Upper lobe of right lung (tissue), 1 donor: ENCODE measurements at places on chromosomes 7 and 10. TPM values are rescaled to one million over a fixed set of nuclear protein-coding genes. Genes with fewer than 3 reads are reported as not detected.

FLNC gene
- 7.7 TPM for total RNA-seq

GRIFIN gene
- total RNA-seq: not detected

DNA sequence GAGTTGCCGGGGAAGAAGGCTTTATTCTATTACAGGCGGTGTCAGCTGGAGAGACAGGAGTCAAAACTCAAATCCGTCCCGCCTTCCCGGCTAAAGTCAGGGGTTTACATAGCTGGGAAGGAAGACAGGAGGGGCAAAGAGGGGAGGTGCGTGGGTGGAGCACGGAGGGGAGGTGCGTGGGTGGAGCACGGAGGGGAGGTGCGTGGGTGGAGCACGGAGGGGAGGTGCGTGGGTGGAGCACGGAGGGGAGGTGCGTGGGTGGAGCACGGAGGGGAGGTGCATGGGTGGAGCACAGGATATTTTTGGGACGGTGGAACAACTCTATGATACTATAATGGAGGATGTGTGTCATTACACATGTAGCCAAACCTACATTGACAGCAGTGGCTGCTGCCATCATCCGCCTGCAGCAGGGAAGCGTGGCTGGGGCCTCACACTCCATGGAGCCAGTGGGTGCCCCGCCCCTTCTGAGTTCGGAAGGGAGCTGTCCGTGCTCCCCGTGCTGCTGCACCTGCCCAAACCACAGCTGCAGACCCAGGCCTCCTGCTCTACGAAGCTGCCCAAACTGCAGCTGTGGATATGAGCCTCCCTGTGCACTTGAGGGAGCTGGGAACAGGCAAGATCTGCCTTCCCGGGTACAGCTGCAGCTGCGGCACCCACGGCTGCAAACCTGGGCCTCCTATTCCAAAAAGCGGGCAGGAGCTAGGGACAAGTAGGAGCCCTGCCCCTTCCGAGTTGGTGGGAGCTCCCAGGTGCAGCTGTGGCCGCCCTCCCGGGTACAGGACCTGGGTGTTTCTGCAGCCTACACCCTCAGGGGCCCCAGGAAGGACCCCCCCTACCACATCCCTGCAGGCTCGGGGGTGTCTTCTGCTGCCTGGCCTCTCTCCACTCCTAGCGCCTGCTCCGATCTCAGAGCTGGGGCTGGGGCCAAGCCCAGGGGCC, 119.4 kb downstream of the DYNC2I1 start:
- H3K4me3 ChIP-seq: no peak overlapping the region
- peaks cover 9% of the 10 kb centered on the region for H3K4me1 ChIP-seq
- no peaks in the 10 kb centered on the region for H3K27me3 ChIP-seq
- no peaks in the 10 kb centered on the region for H3K36me3 ChIP-seq
- DNase-seq: no peak
- no peak overlapping the region for H3K27ac ChIP-seq

DNA sequence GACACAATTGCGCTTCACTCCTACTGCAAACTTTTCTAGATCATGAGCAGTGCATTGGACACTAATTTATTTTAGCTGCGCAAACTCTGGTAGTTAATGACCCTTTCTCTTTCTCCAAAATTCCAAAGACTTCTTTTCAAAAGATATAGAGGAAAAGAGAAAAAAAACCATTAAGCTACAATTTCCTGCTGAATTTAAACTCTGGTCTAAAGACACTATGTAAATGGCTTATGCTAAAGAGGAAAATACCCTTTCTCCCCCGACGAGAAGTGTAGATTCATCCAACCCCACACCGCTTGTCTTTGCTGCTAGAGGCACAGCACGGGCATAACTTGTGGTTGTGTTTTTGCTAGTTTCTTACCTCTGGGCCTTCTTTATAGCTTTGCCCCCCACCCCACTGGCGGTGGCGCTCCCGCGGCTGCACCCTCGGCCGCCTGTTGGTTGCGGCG, 84.1 kb downstream of the SNX10 start:
- H3K36me3 ChIP-seq: no peaks in the 10 kb centered on the region
- peaks cover 6% of the 10 kb centered on the region for H3K4me1 ChIP-seq
- no peak for DNase-seq
- peak overlapping the region; percentile 51 for H3K4me3 ChIP-seq
- H3K27me3 ChIP-seq: peaks cover 41% of the 10 kb centered on the region

DNA sequence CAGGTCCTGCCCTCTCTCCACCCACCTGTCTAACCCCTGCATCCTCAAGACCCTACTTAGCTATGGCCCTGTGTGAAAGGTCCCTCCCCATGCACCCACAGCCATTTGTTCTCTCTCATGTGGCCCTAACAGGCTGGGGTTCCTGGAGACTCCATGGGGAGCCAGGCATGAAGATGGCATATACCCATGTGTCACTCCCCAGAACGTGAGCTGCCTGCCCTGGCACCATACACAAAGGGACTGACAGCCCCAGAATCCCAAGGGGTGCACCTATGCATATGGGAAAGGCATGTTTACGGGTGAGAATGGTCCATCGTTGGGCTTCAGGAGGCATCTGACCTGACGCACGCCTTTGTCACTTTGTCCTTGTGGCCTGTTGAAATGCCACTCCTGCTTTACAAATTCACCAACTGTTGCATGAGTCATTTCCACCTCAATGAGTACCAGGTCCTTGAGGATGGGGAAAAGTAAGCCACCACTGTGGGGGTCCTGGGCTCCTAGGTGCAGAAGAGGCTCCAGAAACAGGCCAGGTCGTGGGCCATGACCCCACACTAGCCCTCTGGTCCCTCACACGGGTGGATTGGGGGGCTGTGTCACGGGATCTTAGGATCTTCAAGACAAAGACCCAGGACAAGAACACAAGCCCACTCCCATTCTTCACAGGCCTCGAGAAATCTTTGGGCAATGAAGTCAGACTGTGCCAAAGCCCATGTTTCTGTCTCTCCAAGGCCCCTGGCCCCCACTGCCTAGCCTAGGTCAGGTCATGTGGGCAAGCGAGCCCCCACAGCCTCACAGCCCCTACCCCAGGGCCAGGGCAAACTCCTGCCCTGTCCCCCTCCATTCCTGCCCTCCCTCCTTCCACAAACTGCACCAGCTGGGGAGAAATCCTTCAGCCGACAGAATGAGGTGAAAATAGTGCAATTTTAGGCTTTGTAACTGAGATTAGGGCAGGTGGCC, 8.6 kb downstream of the GPRIN2 start:
- H3K27ac ChIP-seq: peak overlapping the region; percentile 13
- no peaks in the 10 kb centered on the region for H3K36me3 ChIP-seq
- no peak overlapping the region for H3K4me3 ChIP-seq
- H3K4me1 ChIP-seq: peaks cover 4% of the 10 kb centered on the region
- H3K27me3 ChIP-seq: no peaks in the 10 kb centered on the region
- no peak for DNase-seq

BTRC gene
- total RNA-seq: 18.2 TPM

- DNase-seq: no peak
- no peak overlapping the region for H3K4me3 ChIP-seq
- peaks cover 9% of the 10 kb centered on the region for H3K4me1 ChIP-seq
- H3K36me3 ChIP-seq: no peaks in the 10 kb centered on the region
These were observed 40.6 kb downstream of the AKR1B15 start for GRCh38 chr7:134589491-134589941.

- no peaks in the 10 kb centered on the region for H3K4me1 ChIP-seq
- no peaks in the 10 kb centered on the region for H3K27me3 ChIP-seq
- H3K27ac ChIP-seq: no peak overlapping the region
- peak; percentile 21 for DNase-seq
- no peaks in the 10 kb centered on the region for H3K36me3 ChIP-seq
These were observed 42.1 kb downstream of the NEURL1 start for GRCh38 chr10:103535595-103535994.

- H3K4me3 ChIP-seq: no peak overlapping the region
- no peak for DNase-seq
- no peaks in the 10 kb centered on the region for H3K36me3 ChIP-seq
- peak overlapping the region; percentile 51 for H3K27ac ChIP-seq
These were observed 926.4 kb downstream of the LRMDA start for GRCh38 chr10:76357726-76358415.

GJD4 gene
- total RNA-seq: not detected

DNA sequence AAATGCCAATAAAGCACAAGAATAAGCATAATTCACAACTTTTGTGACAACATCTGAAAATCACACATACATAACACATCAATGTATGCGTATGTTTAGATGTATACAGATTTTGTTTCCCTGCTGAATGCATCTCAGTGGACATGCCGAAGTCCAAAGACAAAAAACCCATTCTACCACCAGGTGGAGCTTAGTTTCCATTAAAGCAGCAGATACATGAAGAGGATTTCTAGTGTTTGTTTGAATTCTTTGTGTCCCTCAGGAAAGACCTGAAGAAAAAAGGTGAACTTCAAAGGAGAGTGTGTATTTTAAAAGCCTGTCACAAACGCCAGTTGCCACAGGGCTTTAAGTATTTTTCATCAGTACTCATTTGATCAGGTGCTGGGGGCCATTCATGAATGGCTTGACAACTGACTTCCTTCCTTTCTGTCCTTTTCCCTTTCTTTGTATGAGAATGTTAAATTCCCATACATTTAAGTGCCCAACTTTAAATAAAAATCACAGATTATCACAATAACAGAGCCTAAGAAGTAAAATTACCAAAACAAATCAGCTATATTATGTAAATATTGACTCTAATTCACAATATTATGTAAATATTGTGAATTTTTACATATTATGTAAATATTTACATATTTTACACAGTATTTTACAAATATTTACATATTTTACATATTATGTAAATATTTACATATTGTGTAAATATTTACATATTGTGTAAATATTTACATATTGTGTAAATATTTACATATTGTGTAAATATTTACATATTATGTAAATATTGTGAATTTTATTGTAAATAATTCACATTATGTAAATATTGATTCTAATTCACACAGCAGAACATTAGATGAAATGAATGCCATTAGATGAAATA, 343.0 kb downstream of the CRPPA start:
- DNase-seq: no peak
- no peaks in the 10 kb centered on the region for H3K27me3 ChIP-seq
- H3K27ac ChIP-seq: no peak overlapping the region
- peaks cover 3% of the 10 kb centered on the region for H3K4me1 ChIP-seq
- H3K4me3 ChIP-seq: no peak overlapping the region
- H3K36me3 ChIP-seq: no peaks in the 10 kb centered on the region

PLA2G12B gene
- 1.2 TPM for total RNA-seq

PVRIG gene
- total RNA-seq: 1.4 TPM

MSS51 gene
- 3.0 TPM for total RNA-seq

DNA sequence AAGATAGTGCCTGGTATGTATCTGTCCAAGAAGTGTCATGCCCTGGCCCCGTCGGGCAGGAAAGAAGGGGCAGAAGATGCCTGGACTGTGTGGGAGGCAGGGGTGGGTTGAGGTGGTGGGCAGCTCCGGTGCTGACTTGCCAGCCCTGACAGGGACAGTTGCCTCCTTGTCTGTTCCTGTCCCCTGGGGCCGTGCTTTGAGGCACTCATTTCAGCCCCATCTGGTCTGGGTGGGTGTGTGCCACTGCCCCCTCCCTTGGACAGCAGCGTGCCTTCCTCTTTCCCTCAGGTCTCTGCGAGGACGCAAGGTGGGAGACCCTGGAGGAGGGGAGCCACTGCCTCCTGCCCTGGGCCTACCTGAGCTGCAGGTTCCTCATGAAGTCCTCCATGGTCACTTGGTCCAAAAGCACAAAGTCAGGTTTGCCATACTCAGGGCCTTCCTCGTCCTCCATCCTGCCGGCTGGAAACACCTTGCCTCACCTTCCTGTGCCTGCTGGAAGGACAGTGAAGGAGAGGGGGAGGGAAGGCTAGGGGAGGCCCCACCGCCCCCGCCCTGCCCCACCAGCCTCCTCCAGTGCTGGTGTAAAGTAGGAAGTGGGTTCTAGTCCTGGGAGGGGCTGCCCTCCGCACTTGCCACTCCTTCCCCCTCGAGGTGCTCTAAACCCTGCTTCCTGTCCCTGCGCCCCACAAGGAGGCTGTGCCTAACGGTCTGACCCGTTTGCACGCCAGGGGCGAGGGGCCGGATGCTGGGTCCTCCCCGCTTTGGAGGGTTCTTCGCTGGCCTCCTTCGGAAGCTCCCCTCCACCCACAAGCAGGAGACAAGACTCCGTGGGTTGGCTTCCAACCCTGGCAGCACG, at the start of gene MYO1G:
Gene MYO1G (minus strand): TSS at position 505 of the 856 bp plus-strand sequence. CDS start 54 bp downstream, at position 451.
- H3K36me3 ChIP-seq: peaks cover 15% of the 10 kb centered on the region
- H3K4me3 ChIP-seq: peak within 1 kb of the TSS; percentile 42
- H3K4me1 ChIP-seq: peaks cover 34% of the 10 kb centered on the region
- peak; percentile 82 for DNase-seq

TMEM130 gene
- total RNA-seq: 20.0 TPM

TMEM139 gene
- 25.1 TPM for total RNA-seq

DNA sequence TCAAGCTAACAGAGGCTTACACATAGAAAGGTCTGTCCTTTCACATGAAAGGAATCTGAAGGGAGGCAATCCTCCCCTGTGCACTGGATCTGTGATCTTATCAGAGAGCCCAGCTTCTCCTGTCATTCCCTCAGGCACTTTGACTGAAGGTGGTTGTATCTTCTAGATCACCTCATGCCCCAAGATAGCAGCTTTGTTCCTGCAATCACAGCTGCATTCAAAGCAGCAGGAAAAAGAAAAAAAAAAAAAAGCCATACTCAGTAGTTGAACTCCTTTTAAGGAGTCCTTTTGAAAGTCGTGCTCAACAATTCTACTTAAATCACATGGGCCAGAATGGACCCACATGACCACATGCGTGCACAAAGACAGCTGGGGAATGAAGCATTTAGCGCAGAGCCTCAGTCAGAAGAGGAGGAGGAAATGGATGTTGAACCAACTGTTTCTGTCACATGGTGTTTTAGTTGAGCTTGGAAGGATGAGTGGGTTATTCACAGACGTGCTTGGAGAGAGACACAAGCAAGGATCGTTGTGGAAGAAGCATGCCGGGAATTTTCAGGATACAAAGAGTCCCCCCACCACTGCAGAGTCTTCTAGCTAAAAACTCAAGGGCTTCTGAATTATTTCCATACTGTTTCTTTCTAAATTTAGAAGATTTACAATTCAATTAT, 13.0 kb upstream of the PFKP start:
- no peaks in the 10 kb centered on the region for H3K4me1 ChIP-seq
- no peak overlapping the region for H3K4me3 ChIP-seq
- no peak for DNase-seq
- H3K27me3 ChIP-seq: no peaks in the 10 kb centered on the region
- no peaks in the 10 kb centered on the region for H3K36me3 ChIP-seq

- DNase-seq: no peak
- no peaks in the 10 kb centered on the region for H3K27me3 ChIP-seq
- no peaks in the 10 kb centered on the region for H3K4me1 ChIP-seq
- no peak overlapping the region for H3K27ac ChIP-seq
These were observed 26.0 kb downstream of the LARP4B start for GRCh38 chr10:905503-905902.

GOLGA7B gene
- 0.98 TPM for total RNA-seq

- H3K27ac ChIP-seq: no peak overlapping the region
- no peak for DNase-seq
- H3K4me1 ChIP-seq: no peaks in the 10 kb centered on the region
- H3K36me3 ChIP-seq: no peaks in the 10 kb centered on the region
- H3K4me3 ChIP-seq: no peak overlapping the region
These were observed 31.5 kb upstream of the BTRC start for GRCh38 chr10:101322266-101323108.

SLC26A5 gene
- total RNA-seq: 1.9 TPM

CAMK2B gene
- total RNA-seq: 0.17 TPM
